ENCODE measurements at places on chromosomes 2 and 18.
A peak's percentile ranks its signal among the peaks of the same experiment; 100 is the strongest.

DNA sequence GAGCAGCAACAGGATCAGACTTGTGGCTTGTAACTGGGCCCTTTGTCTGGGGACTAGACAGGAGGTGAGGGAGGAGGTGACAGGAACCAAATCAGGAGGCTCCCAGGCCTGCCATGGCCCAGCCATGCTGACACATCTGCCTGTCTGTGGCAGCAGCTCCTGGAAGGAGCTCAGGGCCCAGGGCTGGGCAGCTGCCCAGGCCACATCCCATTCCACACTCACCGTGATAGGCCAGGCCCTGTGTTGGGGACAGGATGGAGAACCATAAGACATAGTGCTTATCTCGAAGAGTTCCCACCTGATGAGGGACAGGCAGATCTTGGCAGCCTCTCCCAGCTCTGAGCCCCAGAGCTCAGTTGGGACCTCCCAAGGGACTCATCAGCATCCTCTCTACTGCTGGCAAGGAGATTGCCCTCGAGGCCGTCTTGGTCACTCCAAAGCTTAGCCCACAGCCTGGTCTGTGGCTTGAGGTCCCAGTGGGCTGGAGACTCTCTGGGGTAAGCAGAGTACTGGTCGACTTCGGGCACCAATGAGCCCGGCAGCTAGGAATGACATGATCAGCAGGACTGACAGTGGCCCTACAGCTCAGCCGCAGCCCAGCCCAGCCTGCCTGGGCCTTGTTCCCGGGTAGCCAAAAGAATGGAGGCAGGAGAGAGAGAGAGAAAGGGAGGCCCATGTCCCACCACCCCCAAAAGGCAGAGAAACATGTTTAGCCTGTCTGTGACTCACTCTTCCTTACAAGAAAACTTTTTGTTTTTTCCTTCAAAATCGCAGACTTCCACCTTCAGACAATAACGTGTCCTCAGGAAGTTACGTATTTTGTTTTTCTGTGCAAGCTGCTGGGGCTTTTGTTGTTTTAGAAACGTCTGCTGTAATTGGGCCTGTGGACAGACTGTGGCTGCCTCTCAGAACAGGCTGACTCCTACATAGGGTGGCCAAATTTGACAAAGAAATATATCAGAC, 82.1 kb downstream of the HS1BP3 start:
- peak; percentile 30 for DNase-seq

GRCh38 chr2:234898534-234899053, 53.2 kb upstream of the SH3BP4 start:
- no peak for DNase-seq

GRCh38 chr18:35172009-35172408, 68.8 kb upstream of the ZNF397 start:
- peak; percentile 7 for DNase-seq

- DNase-seq: no peak
Observed at GRCh38 chr2:71281950-71282349, 49.6 kb upstream of the ZNF638 start.

DNA sequence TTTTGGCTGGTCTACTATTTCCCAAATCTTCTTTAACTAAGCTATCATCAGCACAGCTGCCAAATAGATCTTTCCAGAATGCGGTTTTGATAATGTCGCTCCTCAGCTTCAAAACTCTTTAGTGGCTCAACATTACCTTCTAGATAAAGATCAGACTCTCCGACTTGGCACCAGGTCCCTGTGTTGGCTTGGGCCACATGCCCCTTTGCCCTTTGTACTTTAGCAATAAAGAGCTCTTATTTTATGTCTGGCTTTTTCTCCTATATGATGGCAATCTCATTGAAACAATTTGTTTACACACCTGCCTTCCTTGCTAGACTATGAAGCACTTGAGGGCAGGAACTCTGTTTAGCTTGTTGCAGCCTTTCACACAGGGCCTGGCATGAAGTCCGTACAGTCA, 128.9 kb upstream of the GATA6 start:
- DNase-seq: no peak

DNA sequence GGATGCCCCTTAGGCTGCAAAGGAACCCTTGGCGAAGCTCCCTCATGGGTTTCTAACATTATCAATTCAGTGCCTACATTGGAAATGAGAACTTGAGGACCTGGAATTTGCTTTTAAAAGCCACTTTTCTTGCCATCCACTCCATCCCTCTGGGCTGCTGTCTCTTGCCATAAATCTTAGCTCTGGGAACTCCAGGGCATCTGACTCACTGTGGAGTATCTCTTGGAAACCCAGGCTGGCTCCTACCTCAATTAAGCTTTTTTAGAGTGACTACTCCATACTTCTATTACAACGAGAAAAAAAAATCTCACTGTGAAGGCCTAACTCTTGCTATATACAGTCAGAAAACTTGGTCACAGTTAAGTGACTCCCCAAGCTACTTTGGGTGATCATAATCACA, 227.2 kb upstream of the SETBP1 start:
- DNase-seq: no peak

- DNase-seq: no peak
Observed at GRCh38 chr2:135733045-135733444, 8.6 kb upstream of the UBXN4 start.

DNA sequence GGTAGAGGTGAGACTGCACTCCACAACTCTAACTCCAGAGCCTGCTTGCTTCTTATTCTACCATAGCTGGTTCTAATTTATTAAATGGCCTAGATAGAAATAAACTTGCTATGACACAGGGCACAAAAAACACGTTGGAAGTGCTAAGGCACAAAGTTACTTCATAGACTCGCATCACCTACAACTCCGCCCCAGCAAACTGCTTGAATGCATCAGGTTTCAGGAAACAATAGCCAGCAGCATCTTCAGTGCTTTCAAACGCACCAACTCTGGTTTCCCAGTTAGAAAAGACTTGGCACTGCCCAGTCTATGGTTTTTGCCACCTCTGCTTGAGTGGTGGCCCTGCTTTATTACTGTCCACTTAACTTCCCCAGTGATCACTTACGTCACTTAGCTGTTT, 142.6 kb downstream of the RIF1 start:
- no peak for DNase-seq

DNA sequence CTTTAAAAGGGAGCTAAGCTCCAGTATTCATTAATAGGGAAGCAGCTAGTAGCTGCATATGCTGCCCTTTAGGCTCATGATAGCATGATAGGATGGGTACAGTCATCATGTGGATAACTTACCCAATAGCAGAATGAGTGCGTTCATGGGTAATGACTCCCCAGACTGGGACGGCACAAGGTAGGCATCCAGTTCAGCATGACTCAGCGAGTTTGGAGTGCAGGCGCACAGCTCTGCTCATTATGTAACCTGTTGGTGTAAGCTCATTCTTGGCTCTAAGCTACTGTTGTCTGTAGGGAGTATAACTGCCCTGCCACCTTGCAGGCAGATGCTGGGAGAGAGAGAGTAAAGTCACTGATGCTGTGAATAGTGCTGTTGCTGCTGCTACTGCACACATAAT, 209.2 kb upstream of the SYT4 start:
- DNase-seq: no peak

GRCh38 chr18:36511791-36512352, 214.4 kb downstream of the FHOD3 start:
- DNase-seq: no peak

- DNase-seq: no peak
Observed at GRCh38 chr18:57113799-57114420, 33.0 kb upstream of the BOD1L2 start.

GRCh38 chr2:48461721-48462120, 68.2 kb upstream of the STON1 start:
- no peak for DNase-seq

GRCh38 chr18:47871288-47871687, 59.2 kb downstream of the SMAD2 start:
- DNase-seq: no peak

All from Calu3 (cell line).